Activated T-helper 1 cell treated with anti-CD3 and anti-CD28 coated beads, Interleukin-12 subunit alpha, Interleukin-12 subunit beta, Interleukin-2, Interleukin-4 antibody, amounts not matched to agents 30 ng/mL and 10 ng/mL and 1 ng/mL, durations not matched to agents 14 hours and 24 hours and 36 hours (primary cell): ENCODE measurements at places on chromosomes 1 and 21. TPM values are rescaled to one million over a fixed set of nuclear protein-coding genes. Genes with fewer than 3 reads are reported as not detected.

DNA sequence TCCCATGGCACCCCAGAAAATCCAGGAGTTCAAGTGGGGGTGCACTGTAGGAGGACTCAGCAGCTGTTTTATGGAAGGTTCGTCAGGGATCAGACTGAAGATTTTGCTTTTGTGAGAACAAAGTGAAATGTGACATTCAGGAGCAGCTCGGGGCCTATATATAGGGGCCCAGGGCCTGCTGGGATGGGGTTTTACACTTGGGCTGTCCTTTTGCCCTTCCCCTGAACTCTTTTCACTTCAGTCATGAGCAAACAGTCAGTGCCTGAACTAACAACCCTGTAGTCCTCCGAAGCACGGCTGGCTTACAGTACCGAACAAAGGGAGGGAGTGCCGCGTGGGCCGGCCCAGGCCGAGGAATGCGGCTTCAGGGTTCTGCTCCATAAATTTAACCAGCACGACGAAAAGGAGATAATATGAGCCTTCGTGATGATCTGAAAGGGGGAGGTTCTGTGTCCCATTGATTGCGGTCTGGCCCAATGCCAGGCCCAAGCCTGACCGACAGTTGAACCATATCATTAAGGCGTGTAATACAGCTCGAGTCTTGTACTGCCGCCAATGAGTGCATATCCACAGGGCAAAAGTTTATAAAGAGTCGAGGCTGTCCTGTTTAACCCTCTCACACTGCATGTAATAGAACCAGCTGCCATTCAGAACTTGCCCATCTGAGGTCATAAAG is 139.9 kb downstream of the DHRS3 start:
- no peaks in the 10 kb centered on the region for H3K27me3 ChIP-seq
- H3K4me1 ChIP-seq, result peaks cover 88% of the 10 kb centered on the region
- H3K27ac ChIP-seq, result peak overlapping the region; percentile 91
- DNase-seq, result no peak
- H3K36me3 ChIP-seq, result peaks cover 36% of the 10 kb centered on the region
- H3K4me3 ChIP-seq, result peak overlapping the region; percentile 68

DNA sequence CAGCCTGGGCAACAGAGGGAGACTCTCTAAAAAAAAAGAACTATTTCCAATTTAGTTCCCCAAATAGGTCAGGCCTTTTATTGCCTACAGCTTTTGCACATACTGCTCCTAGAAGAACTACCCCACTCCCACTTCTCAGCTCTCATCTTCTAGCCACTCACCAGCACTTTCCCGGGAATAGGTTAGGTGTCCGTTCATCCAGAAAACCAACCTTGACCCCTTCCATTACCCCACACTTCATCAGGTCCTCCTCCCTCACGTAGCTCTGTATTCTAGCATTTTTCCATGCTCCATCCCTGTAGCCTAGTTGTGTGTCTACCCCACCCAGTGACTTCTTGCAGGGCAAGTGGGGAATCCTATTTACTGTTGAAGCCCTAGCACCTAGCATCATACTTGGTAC is 42.6 kb downstream of the C8B start:
- no peak overlapping the region for H3K4me3 ChIP-seq
- H3K27ac ChIP-seq, result no peak overlapping the region
- H3K4me1 ChIP-seq, result no peaks in the 10 kb centered on the region
- H3K27me3 ChIP-seq, result no peaks in the 10 kb centered on the region
- DNase-seq, result no peak

DNA sequence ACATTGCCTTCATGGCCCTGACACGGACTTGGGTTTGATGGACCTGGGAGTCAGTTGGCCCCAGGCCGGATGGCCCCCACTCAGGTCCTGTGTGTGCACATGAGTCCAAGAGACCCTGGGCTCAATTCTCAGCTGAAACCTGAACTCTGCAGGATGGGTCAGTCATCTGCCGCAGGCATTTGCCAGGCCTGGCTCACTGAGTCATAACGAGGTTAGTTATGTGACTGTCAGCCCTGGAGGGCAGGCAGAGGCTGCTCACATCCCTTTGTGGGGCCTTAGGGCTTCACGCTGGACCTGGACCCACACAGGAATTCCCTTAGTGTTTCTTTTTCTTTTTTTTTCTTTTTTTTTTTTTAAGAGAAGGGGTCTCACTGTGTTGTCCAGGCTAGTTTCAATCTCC is 46.5 kb downstream of the PSMG1 start:
- H3K4me1 ChIP-seq, result no peaks in the 10 kb centered on the region
- no peak overlapping the region for H3K4me3 ChIP-seq
- H3K27me3 ChIP-seq, result peaks cover 2% of the 10 kb centered on the region
- no peaks in the 10 kb centered on the region for H3K36me3 ChIP-seq

DNA sequence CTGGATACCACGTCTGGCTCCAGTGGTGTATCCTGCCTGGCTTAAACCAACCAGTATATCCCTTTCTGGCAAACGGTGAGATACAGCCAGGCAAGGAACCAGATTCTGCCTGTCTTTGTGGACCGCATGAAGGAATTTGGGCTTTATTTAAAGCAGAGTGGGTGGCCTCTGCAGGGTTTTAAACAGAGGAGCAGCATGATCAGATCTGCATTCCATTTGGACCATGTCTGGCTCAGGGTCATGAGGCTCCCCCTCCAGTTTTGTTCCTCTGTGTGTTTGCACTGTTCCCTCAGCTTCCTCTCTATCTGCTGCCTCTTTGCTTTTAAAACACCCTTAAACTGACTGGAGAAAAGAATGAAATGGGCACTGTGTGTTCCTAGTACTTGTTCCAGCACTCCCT is 195.0 kb downstream of the GIPC2 start:
- H3K36me3 ChIP-seq, result no peaks in the 10 kb centered on the region
- no peak overlapping the region for H3K4me3 ChIP-seq
- no peak for DNase-seq
- H3K27me3 ChIP-seq, result peaks cover 5% of the 10 kb centered on the region
- no peak overlapping the region for H3K27ac ChIP-seq

TBX19 gene
- total RNA-seq, result 2.0 and 2.5 TPM in 2 replicates

- no peaks in the 10 kb centered on the region for H3K36me3 ChIP-seq
- no peaks in the 10 kb centered on the region for H3K4me1 ChIP-seq
- no peak overlapping the region for H3K4me3 ChIP-seq
- H3K27me3 ChIP-seq, result peaks cover 2% of the 10 kb centered on the region
- no peak overlapping the region for H3K27ac ChIP-seq
Observed at GRCh38 chr1:57831624-57832023, 407.8 kb upstream of the DAB1 start.

- H3K4me1 ChIP-seq, result no peaks in the 10 kb centered on the region
- no peak for DNase-seq
- no peaks in the 10 kb centered on the region for H3K36me3 ChIP-seq
- no peaks in the 10 kb centered on the region for H3K27me3 ChIP-seq
- H3K4me3 ChIP-seq, result no peak overlapping the region
- H3K27ac ChIP-seq, result no peak overlapping the region
Observed at GRCh38 chr1:196063952-196064351, 544.3 kb downstream of the KCNT2 start.
